ENCODE measurements at places on chromosomes 2 and 18.

GRCh38 chr2:92073036-92073814, 2798.0 kb upstream of the TEKT4 start:
- DNase-seq: no peak

DNA sequence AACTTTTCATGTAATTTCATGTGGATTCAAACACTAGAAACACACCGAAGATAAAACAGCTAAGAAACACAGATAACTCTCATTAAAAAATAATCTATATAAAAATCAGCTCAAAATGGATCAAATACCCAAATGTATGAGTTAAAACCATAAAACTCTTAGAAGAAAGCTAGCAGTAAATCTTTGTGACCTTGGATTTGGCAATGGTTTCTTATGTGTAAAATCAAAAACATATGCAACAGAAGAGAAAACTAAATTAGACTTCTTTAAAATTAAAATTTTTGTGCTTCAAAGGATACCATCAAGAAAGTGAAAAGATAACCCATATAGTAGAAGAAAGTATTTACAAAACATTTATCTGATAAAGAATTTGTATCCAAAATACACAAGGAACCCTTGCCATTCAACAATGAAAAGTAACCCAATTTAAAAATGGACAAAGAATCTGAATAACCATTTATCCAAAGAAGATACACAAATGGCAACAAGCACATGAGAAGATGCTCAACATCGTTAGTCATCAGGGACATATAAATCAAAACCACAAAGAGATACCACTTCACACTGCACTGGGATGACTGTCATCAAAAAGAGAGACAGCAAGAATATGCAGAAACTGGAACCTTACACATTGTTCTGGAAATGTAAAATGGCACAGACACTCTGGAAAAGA, 27.5 kb downstream of the GAREM1 start:
- no peak for DNase-seq

- no peak for DNase-seq
Measured at GRCh38 chr2:74748665-74749064, 85.3 kb upstream of the HK2 start.

GRCh38 chr18:69948919-69949537, 1.4 kb upstream of the CD226 start:
- no peak for DNase-seq

DNA sequence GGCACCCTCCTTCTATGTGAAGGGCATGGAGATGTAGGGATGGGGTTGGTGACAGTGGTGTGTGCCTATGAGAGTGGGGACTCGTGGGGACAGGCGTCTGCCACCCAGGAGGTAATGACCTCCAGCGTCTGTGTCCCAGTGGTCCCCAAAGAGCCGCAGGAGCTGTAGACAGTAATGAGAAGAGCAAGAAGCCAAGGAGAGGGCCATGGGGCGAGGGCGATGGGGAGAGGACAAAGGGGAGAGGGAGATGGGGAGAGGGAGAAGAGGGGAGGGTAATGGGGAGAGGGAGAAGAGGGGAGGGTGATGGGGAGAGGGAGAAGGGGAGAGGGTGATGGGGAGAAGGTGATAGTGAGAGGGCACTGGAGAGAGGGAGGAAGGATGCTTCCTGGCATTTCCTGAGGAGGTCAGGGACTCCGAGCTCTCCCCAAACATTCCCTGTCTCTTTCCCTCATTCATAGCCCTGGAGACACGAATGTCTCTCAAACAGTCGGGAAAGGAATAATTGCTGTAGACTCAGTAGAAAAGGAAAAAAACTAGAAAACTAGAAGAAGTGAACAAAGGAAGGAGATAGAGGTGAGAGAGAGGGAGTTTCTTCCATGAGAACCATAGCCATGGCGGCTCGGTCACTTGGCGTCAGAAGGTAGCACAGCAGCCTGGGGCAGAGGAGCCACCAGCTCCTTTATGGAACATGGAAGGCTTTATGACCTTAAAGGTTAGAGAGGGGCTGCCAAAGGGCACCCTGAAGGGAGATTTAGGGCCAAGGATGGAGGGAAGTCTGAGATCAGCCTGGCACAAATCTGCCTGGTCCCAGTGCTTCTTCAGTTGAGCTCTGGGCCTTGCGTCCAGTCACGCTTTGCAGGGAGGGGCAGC, 39.5 kb downstream of the PSD4 start:
- DNase-seq: no peak

DNA sequence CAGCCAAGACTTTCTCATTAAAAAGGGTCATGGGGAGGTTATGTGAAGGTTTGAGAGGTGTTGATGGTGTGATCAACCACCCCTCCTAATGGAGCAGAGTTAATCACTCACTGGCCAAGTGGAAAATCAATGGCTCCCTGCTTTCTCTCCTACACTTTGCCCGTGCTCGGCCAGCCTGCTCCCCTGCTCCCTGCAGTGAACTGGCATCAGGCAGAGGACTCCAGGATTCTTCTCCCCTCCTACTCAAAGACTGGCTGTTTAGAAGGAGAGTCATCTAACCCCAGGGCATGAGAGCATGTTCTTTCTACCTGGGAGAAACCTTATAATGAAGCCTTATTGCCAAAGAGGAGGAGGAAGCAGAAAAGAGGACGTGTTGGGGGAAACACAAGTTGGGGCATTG, 74.9 kb downstream of the SGPP2 start:
- no peak for DNase-seq

GRCh38 chr2:132825601-132826000, 155.6 kb upstream of the LYPD1 start:
- DNase-seq: no peak

- DNase-seq: no peak
Measured at GRCh38 chr2:48098539-48098938, 192.2 kb upstream of the FBXO11 start.

- DNase-seq: no peak
Measured at GRCh38 chr2:39164089-39164488, 43.2 kb upstream of the SOS1 start.

GRCh38 chr2:33177627-33178026, 230.9 kb downstream of the LTBP1 start:
- no peak for DNase-seq

DNA sequence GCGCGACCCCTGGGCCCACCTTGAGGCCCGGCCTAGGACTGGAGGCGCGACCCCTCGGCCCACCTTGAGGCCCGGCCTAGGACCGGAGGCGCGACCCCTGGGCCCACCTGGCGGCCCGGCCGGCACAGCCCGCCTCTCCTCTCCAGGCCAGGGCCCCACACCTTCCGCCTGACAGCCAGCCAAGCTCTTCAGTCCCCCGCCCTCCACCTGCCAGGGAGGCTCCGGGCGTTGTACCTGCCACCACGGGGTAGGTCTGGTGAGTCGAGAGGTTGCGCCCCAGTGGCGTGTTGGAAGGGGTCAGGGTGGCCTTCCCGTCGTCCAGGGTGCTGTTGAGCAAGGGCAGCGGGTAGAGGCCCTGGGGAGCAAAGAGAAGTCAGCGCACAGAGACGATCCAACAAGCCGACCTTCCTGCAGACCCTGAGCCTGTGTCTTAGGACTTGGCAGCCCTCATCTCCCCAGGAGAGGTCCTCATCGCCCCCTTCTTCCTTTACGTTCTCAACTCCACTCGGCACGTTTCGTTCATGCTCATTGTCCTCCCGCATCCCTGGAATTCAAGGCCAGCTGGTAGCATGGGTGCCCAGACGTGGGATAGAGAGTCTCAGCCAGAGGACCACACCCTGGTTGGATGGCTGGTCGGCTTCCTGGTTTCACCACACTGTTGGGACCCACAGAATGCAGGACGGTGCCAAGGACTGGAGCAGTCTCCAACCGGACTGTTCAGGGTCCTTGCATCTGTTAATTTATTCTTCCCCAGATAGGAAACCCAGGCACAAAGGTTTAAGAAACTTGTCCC, 42.2 kb downstream of the PAX8 start:
- no peak for DNase-seq

- no peak for DNase-seq
Measured at GRCh38 chr2:116511426-116511825, 1303.1 kb upstream of the DDX18 start.

DNA sequence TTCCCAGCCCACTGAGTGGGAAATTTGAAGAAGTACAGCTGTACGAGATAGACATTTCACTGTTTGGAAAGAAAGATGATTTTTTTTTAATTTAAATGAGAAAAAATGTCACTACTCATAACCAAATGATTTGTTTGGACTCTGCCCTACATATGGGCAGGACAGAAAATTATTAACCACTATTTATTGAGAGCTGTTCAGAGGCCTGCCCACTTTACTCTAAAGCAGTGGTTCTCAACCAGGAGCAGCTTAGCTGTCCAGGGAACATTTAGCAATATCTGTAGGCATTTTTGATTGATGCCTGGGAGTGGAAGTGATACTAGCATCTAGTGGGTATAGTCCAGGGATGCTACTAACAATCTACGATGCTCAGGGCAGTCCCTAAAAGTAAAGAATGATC, 13.4 kb upstream of the DTNA start:
- DNase-seq: no peak

GRCh38 chr18:58322464-58322863, 278.4 kb downstream of the NEDD4L start:
- DNase-seq: no peak

DNA sequence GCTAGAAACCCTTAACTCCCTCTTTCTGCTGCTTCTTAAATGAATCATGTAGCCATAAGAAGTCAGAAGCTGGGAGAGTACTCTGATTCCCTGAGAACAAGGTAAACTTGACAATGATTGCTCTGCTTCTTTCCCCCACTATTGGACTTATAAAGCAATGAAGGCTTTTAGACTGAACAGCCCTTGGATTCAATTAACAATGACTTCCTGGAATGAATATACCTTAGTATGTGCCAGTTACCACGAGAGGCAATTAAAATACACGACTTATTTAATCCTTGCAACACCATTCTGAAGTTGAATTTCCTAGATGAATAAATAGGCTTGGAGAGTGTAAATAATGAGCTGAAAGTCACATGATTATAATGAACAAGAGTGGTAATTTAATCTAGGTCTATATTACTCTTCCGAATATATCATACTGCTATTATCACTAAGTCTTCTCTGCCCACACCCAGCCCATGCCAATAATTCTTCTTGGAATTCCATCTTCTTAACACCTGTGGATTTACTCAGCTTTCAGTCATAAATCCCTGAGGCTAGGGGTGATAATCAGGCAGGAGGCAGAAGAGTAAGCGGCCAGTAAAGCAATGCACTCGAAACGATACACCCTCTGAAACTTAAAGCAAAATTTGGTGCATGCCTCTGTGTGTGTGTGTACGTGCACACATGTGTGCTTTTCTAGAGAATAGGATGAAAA, 170.2 kb downstream of the ATAD2B start:
- no peak for DNase-seq
